ENCODE measurements at places on chromosomes 4 and X.

DNA sequence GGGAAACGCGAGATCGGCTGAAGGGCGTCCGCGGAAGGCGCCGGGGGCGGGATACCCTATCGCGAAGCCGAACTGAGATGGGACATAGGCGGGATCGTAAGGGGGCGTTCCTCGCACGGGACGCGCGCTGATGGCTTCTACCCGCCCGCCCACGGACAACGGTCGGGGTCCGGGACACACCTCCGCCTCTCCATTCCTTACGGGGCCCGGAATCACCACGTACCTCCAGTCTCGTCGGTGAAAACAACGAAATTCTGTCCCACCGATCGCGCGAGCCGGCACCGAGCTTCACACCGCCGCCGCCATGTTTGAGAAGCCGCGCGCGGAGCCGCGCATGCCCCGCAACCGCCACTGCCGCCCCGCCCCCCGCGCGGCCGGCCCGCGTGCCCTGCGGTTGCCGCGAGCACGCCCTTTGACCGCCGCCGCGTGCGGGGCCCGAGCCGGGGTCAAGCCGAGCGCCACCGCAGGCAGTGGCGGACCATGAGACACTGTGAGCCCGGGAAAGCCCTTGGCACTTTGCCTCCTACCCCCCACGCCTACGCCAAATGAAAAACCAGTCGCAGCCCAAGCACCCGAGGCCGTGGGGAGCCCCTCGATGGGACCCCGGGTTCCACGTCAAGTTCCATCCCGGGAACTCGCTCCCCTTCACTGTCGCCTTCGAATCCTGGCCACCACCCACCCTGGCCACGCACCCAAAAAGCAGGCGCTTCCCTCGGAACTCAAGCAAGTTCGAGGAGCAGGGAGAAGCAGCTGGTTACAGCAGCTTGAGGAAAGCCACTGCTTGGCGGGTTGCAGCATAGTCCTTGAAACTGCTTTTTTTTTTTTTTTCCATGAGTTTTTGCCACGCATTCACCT lies at the start of gene SCML2:
Gene SCML2, minus strand, starts transcription at position 320 of the 855 bp plus-strand sequence. CDS start 20,617 bp downstream, outside the sequence.
- no peak for DNase-seq

DNA sequence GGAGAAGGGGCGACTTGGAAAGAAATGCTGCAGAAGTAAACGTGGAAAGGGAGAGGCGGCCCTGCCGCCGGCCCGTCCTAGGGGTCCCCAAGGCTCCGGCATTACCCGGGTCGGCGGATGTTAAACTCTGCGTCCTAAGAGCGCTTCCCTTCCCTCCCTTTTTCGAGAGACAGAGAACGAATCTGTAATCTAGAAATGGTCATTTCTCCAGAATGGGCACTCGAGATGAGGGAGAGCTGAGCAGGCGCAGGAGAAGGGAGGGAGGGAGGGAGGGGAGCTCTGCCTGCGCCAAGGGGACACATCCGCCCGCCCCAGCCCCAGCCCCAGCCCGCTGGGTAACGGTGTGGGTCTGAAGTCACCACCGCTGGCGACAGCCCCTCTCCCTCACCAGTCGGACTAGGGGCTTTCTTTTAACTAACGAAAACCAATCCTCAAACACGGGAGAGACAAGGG lies 1.7 kb downstream of the HCFC1 start:
- DNase-seq = peak; percentile 40

DNA sequence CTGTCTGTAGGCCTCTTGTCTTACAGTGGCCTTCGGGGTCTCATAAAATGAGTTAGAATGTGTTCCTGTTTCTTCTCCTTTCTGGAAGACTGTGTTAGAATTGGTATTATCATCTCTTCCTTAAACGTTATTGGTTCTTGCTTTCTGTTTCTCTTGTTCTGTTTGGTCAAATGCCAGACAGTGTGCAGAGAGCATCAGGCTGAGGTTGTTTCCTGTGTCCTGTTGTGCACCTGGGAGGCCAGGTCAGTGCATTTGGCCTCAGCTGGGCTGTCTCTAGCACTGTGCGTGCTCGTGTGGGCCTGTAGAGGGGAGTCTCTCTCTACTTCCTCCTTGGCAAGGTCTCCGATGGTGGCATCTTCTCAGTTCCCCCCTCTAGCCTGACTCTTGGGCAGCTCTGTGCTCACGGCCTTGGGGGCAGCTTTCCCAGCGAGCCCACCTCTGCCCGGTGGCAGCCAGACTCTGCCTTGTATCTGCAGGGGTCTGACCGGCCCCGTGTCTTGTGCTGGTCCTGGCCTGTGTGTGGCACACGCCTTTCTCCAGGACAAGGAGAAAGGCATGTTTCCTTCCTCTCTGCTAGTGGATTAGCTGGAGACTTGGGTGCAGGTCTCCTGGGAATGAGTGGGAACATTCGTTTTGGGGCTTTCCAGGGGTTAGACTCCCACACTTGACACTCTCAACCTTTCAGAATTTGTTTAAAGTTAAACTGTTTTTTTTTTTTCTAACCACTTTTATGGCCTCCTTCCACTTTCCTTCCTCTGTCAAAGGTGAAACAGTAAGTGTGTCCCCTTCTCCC lies 62.3 kb downstream of the FAM193A start:
- no peak for DNase-seq

GRCh38 chrX:63514569-63515080 lies 163.5 kb upstream of the SPIN4 start:
- no peak for DNase-seq

DNA sequence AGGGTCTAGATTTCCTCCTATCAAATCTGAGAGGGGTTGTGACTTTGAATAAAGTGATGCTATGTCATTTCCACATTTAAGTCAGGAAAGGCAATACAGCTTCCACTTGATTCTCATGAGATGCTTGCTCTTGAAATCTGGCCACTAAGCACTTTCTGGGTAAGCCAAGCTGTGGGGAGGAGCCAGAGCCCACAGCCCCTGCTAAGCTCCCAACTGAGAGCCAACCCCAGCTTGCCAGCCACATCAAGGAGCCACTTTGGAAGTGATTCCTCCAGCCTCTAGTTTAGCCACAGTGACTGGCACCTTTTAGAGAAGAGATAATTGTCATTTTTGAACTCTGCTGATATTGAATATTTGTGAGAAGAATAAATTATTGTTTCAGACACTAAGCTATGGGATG lies 1441.5 kb upstream of the IGFBP7 start:
- DNase-seq = no peak

DNA sequence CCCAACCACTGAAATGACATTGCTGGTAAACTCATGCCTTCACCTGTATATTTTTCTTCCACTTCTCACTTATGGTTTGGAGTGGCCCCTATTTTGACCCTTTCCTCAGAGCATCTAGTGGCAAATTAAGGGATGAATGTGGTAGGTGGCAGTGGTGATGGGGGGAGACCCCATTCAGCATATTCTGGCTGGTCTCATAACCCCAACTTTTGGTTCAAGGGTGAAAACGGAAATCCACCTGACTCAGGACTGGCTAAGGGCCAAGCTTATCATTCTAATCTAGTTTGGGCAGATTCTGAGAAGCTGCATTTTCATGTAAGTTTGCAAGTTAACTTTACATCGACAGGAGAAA lies 47.0 kb upstream of the NSUN7 start:
- no peak for DNase-seq

- DNase-seq = no peak
Measured at GRCh38 chr4:185219551-185220344, 10.3 kb downstream of the SNX25 start.

DNA sequence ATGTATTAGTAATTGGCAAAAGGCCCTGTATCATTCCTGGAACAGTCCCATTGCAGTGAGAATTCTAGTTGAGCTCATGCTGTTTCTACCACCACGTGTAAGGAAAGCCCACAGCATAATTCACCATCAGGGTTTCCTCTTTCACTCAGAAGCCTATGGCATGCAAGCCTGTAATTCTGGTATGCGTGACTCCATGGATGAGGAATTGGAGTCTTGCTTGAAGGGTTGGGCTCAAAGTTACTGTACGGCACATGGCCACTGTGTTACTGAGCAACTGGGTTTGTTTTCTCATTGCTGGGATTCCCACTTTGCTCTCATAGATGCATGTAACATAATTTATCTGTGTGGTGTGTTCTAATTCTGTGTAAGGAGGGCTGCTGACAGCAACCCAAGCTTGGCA lies 132.3 kb upstream of the NR3C2 start:
- DNase-seq = no peak

DNA sequence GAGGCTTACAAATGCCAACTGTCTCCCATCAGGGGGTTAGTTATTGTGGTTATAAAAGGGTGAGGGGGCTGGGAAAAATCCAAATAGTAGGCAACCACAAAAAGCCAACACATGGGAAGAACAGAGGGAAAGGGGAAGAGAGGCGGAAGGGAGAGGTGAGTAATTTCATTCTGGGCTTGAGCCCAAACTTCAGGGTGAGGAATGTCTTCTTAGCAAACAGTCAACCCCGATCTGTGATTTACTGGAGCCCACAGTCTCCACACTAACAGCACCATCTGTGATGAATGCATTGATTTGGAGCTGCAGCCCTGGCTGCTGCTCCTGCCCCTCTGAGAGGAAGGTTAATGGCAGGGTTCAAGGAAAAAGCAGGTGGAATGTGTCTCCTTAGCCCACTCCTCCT lies 162.2 kb upstream of the GPR101 start:
- DNase-seq = no peak

DNA sequence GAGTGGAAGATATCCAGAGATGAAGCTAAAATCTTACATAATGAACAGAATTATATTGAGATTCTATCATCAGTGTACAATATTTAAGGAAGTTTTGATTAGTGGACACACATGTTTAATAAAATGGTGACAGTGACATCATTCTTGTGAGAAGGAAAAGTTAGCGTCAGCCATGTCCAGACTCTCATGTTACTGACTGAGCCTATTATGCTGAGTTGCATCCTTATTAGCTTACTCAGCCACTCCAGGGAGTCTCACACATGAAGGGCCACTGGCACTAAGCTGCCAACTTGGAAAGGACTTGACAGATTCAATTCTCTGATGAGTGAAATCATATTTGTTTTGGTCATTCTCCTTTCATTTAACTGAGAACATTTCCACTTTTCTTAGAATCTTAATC lies 170.6 kb downstream of the BANK1 start:
- DNase-seq = no peak

- DNase-seq = no peak
Measured at GRCh38 chr4:92334716-92335350, 31.1 kb downstream of the GRID2 start.

DNA sequence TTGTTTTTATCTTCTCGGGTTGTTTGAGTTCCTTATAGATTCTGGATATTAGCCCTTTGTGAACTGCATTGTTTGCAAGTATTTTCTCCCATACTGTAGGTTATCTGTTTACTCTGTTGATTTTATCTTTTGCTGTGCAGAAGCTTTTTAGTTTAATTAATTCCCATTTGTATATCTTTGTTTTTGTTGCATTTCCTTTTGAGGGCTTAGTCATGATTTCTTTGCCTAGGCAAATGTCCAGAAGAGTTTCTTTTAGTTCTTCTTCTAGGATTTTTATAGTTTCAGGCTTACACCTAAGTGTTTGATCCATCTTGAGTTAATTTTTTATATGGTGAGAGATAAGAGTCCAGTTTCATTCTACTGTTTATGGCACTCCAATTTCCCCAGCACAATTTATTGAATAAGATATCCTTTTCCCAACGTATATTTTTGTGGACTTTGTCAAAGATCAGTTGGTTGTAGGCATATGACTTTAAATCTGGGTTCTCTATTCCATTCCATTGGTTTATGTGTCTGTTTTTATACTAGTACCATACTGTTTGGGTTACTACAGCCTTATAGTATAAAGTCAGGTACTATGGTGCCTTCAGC lies 54.3 kb downstream of the EGF start:
- no peak for DNase-seq

- DNase-seq = no peak
Measured at GRCh38 chr4:48431401-48431800, 51.7 kb upstream of the SLC10A4 start.

GRCh38 chr4:90982813-90983212 lies 855.6 kb downstream of the CCSER1 start:
- DNase-seq = no peak

DNA sequence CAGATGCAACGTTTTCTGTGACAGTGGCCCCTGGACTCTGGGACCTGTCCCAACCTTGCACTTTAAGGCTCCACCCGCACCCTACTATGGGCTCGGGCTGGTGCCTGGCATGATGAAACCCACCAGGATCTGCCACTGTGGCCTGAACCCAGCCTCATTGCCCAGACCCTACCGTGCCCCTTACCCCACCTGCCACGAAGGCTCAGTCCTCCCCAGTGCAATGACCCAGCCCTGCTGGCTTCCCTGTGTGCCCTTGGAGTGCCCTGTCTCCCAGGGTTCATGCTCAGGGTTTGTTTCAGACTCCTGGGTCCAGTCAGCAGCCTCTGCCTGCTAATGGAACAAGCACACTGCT lies 3.1 kb downstream of the UVSSA start:
- no peak for DNase-seq

GRCh38 chr4:84971319-84971932 lies 4.9 kb upstream of the WDFY3 start:
- peak; percentile 39 for DNase-seq

DNA sequence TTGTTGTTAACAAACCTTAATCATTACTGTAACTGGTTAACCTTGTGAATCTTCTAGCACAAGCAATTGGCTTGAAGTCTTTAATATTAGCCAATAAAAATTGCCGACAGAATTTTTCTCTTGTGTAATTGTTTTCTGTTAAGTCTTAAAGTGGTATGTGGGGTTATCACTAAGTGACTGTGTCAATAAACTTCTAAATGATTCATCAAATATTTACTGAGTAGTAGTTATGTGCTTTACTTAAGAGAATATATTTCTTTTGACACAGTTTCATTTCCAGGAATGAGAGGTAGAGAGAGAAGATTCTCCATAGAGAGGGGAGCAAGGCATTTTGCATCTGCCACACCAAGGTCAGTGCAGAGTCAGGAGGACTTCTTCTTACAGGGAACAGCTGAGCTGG lies 2361.6 kb upstream of the AGA start:
- no peak for DNase-seq

GRCh38 chr4:168600796-168601583 lies 104.1 kb downstream of the PALLD start:
- DNase-seq = no peak

DNA sequence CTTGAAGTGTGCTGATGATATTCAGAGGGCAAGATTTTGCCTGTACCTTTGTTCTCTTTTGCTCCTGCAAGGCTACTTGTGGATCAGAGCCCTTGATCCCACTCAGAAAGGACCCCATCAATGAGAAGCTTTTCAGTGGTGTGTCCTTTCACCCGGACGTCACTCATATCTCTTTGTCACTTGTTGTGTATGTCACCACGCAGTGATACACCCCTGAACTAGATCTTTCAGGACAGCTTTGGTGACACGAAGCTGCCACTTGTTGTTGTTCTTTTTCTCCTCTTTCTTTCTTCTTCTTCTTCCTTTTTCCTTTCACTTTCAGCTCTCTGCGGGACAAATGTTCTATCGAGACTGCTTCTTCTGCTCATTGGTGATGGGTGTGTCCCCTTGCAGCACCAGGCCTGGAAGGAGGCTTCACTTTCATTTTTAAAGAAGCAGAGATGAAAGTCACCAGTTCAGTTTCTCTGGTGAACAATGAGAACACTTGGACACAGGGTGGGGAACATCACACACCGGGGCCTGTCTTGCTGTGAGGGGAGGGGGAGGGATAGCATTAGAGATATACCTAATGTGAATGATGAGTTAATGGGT lies 83.6 kb downstream of the NBDY start:
- no peak for DNase-seq

- no peak for DNase-seq
Measured at GRCh38 chrX:44943007-44943406, 70.0 kb downstream of the KDM6A start.

- DNase-seq = no peak
Measured at GRCh38 chrX:148878371-148878770, 378.0 kb downstream of the AFF2 start.

GRCh38 chr4:54742636-54743399 lies 85.1 kb downstream of the KIT start:
- no peak for DNase-seq

GRCh38 chr4:119942806-119943205 lies 123.8 kb downstream of the MAD2L1 start:
- DNase-seq = no peak

GRCh38 chr4:6178757-6179156 lies 21.6 kb downstream of the JAKMIP1 start:
- no peak for DNase-seq
